ENCODE measurements at places on chromosomes 5 and 9. TPM values are rescaled to one million over a fixed set of nuclear protein-coding genes. Genes with fewer than 3 reads are reported as not detected.

The PCDHGA8 gene
- 2.2 TPM for total RNA-seq

The INSL4 gene
- not detected for total RNA-seq

DNA sequence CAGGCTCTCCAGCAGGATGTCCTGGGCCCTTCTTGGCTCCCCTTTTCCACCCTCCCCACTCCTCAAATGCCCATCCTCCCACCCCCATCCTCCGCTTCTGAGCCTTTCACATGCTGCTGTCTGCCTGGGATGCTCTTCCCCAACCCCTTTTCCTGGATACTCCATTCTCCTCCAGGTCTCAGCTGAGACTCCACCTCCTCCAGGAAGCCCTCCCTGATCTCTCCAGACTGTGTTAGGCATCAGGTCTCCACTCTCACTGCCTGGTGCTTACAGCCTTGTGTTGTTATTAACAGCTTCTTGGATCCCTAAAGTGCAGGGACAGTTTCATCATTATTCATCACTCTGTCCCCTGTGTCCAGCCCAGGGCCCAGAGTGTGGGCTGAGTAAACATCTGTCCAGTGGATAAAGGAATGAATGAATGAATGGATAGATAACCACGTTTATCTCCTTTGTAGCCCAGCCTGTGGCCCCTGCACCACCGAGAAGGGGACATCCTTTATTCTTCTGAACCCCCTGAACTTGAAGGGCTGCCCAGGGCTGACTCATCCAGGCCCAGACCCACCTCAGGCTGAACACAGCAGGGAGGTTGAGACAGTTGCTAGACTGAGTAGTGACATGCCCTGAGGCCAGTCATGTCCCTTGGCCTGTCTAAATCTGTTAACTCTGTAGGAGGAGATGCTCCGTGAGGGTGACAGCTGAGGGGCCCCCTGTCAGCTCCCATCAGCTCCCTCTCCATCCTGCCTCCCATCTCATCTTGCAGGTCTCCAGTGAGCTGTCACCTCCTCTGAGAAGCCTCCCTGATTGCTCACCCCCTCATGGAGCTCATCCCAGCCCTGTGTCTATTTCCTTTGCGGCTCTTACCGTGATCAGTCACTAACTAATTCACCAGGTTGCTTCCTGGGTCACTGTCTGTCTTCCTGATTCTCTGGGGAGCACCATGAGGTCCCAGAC, 14.6 kb upstream of the LAMC3 start:
- no peak for DNase-seq
- H3K27me3 ChIP-seq, result no peaks in the 10 kb centered on the region
- H3K4me1 ChIP-seq, result peaks cover 5% of the 10 kb centered on the region

GRCh38 chr9:114216081-114216480, 60.7 kb downstream of the COL27A1 start:
- H3K27me3 ChIP-seq, result no peaks in the 10 kb centered on the region
- H3K4me3 ChIP-seq, result no peak overlapping the region
- no peak for DNase-seq
- H3K36me3 ChIP-seq, result no peaks in the 10 kb centered on the region
- peaks cover 5% of the 10 kb centered on the region for H3K4me1 ChIP-seq

- no peak overlapping the region for H3K27ac ChIP-seq
- peaks cover 44% of the 10 kb centered on the region for H3K27me3 ChIP-seq
- DNase-seq, result no peak
- H3K4me3 ChIP-seq, result peak overlapping the region; percentile 61
- H3K4me1 ChIP-seq, result peaks cover 14% of the 10 kb centered on the region
- no peaks in the 10 kb centered on the region for H3K36me3 ChIP-seq
These were observed 789 bp downstream of the SEMA6A start for GRCh38 chr5:116573702-116574366.

DNA sequence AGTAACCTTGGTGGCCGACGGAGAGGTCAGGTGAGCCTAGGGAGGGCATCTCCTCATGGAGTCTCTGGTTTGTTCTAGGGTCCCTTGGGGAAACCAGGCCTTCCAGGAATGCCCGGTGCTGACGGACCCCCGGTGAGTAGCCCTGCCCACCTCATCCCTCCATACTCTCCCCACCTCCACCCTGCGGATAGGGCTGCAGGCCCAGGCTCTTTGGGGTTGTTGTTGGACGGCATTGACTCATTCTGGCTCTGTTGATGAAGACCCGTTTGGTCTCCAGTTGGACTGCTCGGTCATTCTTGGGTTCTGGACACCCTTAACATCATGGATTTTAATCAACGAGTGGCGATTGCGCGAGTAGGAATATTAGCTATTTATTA, 112.3 kb upstream of the FCN2 start:
- no peak for DNase-seq
- H3K4me3 ChIP-seq, result no peak overlapping the region
- no peaks in the 10 kb centered on the region for H3K27me3 ChIP-seq
- no peaks in the 10 kb centered on the region for H3K4me1 ChIP-seq

GRCh38 chr9:95808011-95808410, 67.5 kb upstream of the ERCC6L2 start:
- DNase-seq, result peak; percentile 62
- H3K36me3 ChIP-seq, result no peaks in the 10 kb centered on the region
- H3K4me3 ChIP-seq, result no peak overlapping the region
- H3K27me3 ChIP-seq, result no peaks in the 10 kb centered on the region

- H3K27me3 ChIP-seq, result no peaks in the 10 kb centered on the region
- no peaks in the 10 kb centered on the region for H3K36me3 ChIP-seq
- no peak overlapping the region for H3K4me3 ChIP-seq
- H3K27ac ChIP-seq, result no peak overlapping the region
These were observed 86.5 kb upstream of the FSTL4 start for GRCh38 chr5:133698646-133699526.

DNA sequence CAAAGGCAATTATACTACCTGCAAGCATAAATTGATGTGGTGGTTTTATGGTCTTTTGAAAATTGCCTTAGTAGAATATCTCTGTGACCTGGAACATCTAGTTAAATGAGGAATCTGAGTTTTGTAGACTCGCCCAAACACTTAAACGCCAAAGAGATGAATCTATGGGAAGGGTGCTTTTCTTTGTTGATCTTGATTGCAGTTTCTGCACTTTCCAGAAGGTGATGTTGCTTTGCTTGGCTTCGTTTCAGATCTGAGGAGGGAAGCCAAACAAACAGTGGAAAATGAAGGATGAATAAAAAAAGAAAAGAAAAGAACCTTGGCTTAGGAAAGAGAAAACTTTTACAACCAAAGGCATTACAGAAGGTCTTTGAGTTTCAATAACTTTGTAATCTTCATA, 1021.2 kb downstream of the NR2F1-AS1 start:
- no peaks in the 10 kb centered on the region for H3K27me3 ChIP-seq
- no peaks in the 10 kb centered on the region for H3K36me3 ChIP-seq
- DNase-seq, result no peak
- peaks cover 12% of the 10 kb centered on the region for H3K4me1 ChIP-seq
- no peak overlapping the region for H3K27ac ChIP-seq

DNA sequence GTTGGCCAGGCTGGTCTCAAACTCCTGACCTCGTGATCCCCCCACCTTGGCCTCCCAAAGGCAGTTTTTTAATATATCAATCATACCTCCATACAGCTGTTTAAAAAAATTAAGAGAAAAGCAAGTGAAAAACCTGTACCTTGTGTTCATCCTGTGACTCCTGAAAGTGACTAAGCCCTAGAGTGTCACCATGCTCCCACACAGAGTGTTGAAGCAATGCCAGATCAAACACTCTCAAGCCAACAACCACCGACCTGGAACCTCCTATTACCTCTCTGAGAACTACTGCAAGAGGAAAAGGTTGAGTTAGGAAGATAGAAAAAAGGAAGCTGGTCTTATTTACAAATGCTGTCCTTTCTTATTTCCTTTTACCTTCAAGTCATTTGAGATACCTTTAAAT, 123.5 kb downstream of the RASEF start:
- no peak overlapping the region for H3K4me3 ChIP-seq
- no peak for DNase-seq
- no peaks in the 10 kb centered on the region for H3K4me1 ChIP-seq
- H3K36me3 ChIP-seq, result no peaks in the 10 kb centered on the region
- H3K27me3 ChIP-seq, result no peaks in the 10 kb centered on the region

DNA sequence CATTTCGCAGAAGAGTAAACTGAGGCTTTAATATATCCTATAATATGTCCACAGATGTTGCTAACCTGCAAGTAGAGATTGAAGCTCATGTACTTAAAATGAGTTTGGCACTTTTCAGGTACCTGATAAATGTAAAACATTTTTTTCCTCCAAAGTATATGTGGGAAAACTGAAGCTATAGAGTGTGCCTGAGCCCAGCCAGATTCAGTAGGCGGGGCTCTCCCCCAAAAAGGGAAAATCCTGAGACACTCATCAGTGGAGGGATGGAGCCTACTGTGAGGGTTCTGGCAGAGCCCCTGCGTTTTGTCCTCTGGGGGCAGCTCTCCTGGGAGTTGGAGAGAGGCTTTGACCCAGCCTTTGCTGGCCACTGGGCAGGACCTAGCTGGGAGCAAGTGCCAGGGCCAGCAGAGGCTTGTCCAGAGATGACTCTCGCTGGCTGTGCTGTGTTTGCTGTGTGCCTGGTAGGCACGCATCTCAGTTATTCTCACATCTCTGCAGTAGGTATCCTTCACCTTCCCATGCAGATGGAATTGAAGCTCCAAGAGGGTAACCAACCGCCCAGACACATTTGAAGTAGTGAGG, 81.1 kb upstream of the SPRY4 start:
- no peak for DNase-seq
- no peak overlapping the region for H3K4me3 ChIP-seq
- peaks cover 43% of the 10 kb centered on the region for H3K4me1 ChIP-seq
- H3K36me3 ChIP-seq, result no peaks in the 10 kb centered on the region

- no peaks in the 10 kb centered on the region for H3K4me1 ChIP-seq
- no peak overlapping the region for H3K4me3 ChIP-seq
- H3K27me3 ChIP-seq, result no peaks in the 10 kb centered on the region
- no peaks in the 10 kb centered on the region for H3K36me3 ChIP-seq
- H3K27ac ChIP-seq, result no peak overlapping the region
- DNase-seq, result no peak
These were observed 112.3 kb downstream of the VCAN start for GRCh38 chr5:83583859-83584258.

- H3K36me3 ChIP-seq, result no peaks in the 10 kb centered on the region
- H3K27ac ChIP-seq, result no peak overlapping the region
- peaks cover 3% of the 10 kb centered on the region for H3K4me1 ChIP-seq
- DNase-seq, result no peak
These were observed 259.6 kb upstream of the SLC24A2 start for GRCh38 chr9:20048437-20048836.
